ENCODE measurements at places on chromosomes 2 and 18. TPM values are rescaled to one million over a fixed set of nuclear protein-coding genes. Genes with fewer than 3 reads are reported as not detected.

GRCh38 chr2:198762441-198762840, 695.3 kb downstream of the SATB2 start:
- DNase-seq: no peak

GRCh38 chr2:239231231-239232194, 169.3 kb downstream of the HDAC4 start:
- no peak for DNase-seq

DNA sequence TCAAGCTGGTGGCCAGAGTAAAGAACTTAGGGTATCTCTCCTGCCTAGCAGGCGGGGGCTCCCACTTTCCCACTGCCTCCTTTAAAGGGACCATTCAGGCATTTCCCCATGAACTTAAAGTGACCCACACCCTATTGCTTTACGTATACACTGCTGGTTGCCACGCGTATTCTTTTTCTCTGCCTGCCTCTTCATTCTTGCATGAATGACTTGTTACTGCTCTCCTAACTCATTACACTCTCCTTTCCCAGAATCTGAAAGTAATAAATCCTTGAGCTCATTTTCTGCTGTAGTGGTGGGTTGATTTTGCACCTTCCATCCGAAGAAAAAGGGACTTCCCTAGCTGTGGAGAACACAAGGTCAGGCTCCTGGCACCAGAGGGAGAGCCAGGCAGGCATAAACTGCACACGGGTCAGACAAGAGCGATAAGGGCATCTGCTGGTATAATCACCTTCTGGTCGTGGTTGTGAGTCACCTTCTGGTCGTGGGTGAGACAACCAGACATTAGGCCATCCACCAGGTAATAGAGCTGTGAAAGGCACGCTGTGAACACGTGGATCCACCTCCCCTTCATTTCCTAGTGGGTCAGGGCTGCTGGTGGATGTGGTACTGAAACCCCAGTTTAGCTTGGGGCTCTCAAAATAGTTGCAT, 950.3 kb downstream of the SOCS6 start:
- no peak for DNase-seq

GRCh38 chr2:9693196-9693491, 62.3 kb upstream of the YWHAQ start:
- DNase-seq: no peak

DNA sequence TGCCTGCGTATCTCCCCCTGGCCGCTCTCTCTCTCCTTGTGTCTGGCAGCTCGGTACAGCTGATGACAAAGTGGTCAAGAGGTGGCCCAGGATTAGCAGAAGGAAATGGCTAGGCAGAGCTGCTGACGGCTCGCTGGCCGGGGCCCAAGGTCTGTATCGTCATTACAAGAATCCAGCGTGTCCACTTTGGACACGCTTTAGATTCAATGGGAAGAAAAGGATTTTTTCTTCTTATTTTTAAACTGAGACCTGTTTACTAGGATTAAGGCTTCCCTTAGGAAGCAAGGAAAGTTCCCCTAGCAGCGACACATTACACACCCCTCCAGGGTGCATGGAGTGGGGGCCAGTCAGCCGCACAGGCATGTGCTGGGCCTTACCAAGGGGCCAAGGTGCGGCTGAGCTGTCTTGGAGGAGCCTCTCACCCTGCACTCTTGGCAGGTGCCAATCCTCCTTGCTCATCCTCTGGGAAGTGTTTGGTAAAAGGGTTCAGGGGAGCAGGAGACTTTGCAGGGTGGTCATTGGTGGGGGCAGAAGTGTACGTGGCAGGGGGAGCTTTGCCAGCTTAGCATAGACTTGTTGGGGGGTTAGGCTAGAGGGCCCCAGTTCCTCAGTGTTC, 76.8 kb downstream of the POLR1A start:
- DNase-seq: no peak

DNA sequence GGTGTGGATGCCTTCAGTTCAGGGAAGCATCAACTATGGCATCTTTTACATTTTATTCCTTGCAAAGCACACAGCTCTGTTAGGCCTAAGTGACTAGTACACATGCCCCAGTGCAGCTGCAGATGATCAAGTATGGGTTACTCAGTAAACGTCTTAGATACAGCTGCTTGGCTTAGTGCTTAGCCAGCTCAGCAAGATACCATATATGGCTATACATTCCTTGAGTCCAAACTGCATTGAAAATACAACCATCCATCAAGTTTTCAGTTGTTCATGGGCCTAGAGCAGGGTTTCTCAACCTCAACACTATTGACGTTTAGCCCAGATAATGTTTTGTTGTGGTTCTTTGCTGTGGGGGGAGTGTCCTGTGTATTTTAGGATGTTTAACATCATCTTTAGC, 769.9 kb downstream of the TSN start:
- DNase-seq: no peak

DNA sequence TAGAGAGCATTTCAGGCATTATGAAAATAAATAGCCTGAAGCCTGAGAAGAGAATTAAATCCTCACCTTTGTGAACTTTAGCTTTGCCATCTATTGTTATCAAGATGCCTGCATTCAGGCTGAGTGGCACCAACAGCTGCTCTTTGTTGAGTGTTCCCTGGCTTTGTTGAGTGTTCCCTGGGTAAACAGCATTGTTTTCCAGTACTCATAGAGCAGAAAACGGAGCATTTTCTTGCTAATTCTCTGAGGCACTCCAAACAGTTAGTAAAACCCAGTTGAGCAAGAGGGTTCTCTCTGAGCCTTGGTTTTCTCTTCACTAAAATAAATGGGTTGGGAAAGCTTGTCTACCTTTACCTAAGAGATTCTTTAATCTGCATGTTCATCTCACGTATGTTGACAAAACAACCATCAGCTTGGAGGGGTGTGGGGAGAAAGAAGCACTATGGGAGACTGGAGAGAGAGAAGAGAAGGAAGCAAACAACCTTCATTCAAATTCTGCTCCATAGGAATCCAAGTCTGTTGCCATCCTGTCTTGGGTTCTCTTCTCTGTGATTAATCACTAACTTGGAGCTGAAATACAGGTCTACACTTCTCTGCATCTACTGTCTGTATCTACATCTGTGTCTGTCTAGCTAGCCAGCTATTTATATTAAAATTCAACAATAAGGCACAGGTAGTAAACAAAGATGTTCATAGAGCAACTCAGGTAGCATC, 567.0 kb upstream of the SOX11 start:
- DNase-seq: no peak

DNA sequence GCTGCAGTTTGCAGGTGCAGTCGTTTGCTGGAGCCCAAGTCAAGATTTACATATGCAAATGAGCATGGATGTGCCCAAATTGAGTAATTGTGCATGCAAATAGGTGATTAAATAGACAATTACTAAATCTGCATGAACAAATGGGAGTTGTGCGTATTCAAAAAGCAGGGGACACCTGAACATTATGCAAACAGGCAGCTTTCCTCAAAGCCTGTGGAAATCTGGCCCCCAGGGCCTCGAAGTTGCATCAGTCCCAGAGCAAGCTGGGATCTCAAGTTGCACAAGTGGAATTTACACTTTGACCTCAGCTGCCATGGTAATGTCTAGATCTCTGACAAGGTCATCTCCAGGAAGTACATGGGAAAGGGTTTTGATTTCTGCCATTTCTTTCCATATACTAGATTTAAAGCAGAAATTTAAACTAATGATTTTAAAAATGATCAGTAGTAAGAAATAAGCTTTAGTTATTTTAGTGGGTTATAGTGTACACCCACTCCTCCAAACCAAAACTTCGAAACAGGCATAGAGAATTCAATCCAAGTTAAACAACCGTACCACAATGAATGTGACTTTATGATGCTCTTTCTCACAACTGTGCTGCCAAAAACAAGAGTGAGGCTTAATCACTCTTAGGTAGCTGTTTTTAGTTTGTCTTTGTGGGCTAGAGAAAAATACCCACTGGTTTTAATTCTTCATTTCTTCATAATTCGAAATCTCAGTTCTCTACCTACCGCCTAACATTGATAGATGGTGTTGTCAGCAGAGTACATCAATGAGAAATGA, 110.7 kb downstream of the RND3 start:
- no peak for DNase-seq

- no peak for DNase-seq
These were observed 6.7 kb upstream of the DLX2 start for GRCh38 chr2:172109256-172109987.

DNA sequence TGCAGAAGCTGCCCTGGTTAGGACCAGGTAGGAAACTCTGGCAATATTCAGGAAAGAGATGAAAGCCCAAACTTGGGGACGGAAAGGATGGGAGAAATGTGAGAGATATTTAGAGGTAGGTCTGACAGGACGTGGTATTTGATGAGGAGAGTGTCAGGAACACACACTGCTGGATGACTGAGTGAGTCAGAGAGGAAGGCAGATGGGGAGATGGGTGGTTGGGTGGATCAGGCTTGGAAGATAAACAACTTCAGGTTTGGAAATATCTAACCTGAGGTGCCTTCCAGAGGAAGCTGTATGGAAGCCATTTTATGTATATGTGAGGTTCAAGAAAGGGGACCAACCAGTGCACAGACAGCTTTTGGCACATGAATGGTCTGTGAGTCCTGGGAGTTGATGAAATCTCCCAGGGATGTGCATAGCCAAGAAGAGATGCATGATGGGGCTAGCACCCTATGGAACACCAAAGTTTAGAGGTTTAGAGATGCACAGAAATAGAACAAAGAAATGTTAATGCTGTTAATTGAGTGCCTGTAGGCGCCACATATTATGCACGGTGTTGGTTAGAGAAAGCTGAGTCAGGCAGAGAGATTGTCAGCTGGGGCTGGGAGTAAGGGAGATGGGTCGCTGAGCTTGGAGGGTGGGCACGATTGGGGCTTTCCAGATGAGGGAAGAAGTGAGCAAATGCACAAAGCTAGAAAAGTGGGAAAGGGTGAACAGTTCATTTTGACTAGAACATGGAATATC, 101.0 kb downstream of the VIT start:
- DNase-seq: no peak

GRCh38 chr2:120863146-120863545, 127.5 kb downstream of the GLI2 start:
- no peak for DNase-seq

- DNase-seq: no peak
These were observed 502.0 kb downstream of the RNF144A start for GRCh38 chr2:7419186-7419585.

DNA sequence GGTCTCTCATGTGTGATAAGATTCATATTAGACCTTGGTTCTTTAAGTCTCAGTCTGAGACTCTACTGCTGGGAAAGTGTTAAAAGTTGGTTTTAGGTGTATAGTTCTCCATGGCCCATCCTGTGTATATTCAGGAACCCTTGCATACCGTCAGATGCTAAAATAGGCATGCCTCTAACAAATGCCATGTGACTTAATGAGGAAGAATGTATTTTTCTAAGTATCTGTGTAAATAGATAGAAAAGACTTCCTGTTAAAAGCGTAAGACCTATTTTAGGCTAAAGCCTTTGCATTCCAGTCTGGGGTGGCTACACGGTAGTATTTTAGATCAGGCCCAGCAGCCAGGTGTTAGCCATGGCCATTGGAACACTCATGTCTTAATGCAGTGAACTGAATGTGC, 73.3 kb downstream of the RHBDD1 start:
- no peak for DNase-seq

GRCh38 chr2:55088400-55088799, 38.1 kb upstream of the RTN4 start:
- DNase-seq: no peak

DNA sequence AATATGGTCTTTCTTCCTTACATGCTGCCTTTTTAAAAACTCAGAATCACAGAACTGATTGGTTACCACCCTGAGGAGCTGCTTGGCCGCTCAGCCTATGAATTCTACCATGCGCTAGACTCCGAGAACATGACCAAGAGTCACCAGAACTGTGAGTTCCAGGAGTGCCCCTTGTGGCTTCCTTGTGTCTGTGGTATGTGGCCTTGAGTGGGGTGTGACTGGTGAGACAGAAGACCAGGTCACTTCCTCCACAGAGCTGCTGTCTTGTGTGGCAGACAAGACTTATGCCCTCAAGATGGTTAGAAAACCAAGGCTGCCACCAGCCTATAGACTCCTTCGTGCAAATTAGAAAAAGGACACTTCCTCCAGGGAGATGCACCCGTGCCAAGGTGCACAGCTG, 72.6 kb downstream of the EPAS1 start:
- no peak for DNase-seq

DNA sequence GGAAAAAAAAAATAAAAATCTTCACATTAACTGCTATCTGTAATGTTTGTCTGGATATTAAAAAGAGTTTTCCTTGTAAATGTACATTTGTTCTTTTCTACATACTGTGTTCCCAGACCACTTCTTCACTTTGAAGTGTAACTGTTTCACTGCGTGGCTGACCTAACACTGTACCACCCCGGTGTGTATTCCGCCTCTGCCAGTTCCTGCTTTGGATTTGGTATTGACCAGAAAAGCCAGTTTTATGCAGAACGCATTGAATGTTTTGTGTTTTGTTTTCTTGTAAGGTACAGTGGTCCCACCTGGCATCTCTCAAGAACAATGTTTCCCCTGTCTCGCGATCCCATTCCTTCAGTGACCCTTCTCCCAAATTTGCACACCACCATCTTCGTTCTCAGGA, 128.2 kb upstream of the IL1R2 start:
- DNase-seq: no peak

Gene HOXD12
- total RNA-seq: not detected

Gene TDRD15
- 0.05 TPM for total RNA-seq

Gene OSBPL6
- 3.0 TPM for total RNA-seq

Gene SEMA4C
- 279 TPM for total RNA-seq

Gene EPB41L3
- total RNA-seq: 16.8 TPM

Gene SLC9A2
- 0.05 TPM for total RNA-seq

Gene ZFP36L2
- 72.1 TPM for total RNA-seq

Data from endothelial cell (in vitro differentiated cells).